Stimulated activated CD8-positive, alpha-beta memory T cell treated with anti-CD3 and anti-CD28 coated beads, Interleukin-4, amount 100 ng/mL, for 1 hour (primary cell): ENCODE measurements at places on chromosomes 4 and X.

DNA sequence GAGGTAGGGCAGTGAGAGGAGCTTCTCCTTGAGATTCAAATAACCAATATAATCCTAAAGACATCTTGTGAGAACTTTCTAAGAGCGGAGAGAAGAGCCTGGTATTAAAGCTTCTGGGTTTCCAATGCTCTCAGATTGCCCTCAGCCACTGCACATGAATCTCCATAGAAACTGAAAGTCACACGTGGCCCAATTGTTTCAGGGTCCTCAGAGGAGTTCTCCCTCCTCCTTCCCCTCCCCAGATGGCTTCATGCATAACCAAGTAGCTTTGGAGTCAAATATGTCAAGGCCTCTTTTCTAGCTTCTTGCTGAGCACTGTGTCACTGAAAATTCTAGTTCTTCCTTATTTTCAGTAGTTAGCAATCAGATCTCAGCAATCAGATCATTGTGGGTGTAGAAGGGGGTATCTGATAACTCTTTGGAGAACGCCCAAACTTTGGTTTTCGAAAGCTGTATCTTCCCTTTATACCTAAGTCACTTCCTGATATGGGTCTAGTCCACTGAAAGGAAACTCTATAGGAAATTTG is 2.2 kb downstream of the BTK start:
- no peak for DNase-seq

DNA sequence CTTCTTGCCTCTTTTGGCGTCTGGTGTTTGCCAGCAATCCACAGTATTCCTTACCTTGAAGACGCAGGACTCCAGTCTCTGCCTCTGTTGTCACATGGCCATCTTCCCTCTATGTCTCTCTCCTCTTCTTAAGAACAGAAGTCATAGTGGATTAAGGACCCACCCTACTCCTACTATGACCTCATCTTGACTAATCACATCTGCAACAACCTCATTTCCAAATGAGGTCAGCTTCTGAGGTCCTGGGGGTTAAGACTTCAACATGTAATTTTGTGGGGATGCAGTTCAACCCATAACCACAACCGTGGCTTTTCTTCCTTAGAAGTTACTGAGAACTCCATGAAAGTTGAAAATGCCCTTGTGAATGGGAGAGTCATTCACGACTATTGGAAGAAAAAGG is 23.3 kb downstream of the TLR8 start:
- DNase-seq, result no peak

DNA sequence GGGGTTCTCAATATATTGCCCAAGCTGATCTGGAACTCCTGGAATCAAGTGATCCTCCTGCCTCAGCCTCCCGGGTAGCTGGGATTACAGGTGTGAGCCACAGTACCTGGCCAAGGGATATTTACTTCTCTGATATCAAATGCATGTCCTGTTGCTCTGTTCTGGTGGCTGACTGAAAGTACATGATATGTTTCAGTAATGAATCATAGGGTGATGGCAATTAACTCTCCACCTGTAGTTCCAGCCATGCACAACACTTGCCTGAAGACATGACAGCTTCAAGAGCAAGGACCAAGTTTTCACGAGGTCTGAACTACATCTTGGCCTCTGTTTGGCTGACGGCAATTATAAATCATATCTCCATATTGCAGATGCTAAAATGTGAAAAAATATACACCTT is 9.1 kb downstream of the ZCCHC4 start:
- DNase-seq, result no peak

- DNase-seq, result no peak
These were observed 10.4 kb downstream of the SMPX start for GRCh38 chrX:21747558-21747957.

DNA sequence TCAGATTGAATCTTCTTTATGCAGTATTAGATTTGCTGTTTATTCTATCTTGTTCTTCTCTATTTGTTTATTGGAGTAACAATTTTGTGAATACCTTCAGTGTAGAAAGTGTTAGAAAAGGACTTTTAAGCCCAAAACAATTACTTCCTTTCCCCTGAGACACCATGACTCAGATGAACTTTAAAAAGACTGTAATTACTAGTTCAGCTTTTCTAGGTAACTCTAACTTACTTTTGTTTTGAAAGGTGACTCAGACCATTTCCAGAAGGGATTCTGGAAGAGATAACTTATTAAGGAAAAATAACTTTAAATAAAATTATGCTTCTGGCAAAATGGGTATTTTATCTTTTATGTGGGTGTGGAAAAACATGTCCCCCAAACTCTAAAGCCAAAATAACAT is 561.5 kb upstream of the PCDH10 start:
- no peak for DNase-seq

DNA sequence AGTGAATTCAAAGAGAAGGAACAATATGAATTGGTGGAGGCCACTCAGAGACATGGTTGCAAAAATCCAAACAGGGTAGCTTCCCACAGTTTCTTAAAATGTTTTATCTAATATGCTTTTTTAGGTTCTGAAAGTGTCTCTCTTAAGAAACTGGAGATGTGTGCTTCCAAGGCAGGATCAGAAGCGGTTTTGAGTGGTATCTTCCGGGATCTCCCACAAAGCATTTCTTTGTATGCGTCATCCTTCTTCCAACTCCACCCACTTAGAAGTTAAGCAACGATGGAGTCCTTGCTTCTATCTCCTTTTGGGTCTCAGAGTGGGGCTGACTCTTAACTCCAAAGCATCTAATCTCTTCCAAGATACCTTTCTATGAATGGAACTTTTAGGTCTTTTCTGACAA is 196.7 kb downstream of the MID1 start:
- no peak for DNase-seq

GRCh38 chr4:170091069-170091696 is 1.4 kb upstream of the AADAT start:
- DNase-seq, result no peak

DNA sequence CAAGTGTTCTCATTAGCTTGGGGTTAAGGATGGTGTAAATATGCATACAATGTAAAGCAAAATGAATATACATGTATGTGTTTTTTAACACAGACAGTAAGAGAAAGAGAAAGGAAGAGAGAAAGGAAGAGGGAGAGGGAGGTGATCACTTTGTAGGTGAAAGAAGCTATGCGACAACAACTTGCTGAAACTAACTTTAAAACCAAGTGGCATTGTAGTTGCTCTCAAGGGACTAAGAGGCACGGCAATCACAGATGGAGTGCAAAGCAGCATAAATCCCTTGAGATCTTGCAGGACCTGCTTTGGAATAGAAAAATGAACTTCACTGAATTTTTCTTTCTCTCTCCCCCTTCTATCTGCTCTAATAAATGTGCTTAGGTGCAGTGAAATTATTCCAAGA is 1665.0 kb upstream of the TENM3 start:
- DNase-seq, result no peak

GRCh38 chr4:87865288-87865687 is 32.5 kb downstream of the MEPE start:
- DNase-seq, result no peak

- DNase-seq, result no peak
These were observed 23.9 kb downstream of the PRDM8 start for GRCh38 chr4:80221161-80221560.

DNA sequence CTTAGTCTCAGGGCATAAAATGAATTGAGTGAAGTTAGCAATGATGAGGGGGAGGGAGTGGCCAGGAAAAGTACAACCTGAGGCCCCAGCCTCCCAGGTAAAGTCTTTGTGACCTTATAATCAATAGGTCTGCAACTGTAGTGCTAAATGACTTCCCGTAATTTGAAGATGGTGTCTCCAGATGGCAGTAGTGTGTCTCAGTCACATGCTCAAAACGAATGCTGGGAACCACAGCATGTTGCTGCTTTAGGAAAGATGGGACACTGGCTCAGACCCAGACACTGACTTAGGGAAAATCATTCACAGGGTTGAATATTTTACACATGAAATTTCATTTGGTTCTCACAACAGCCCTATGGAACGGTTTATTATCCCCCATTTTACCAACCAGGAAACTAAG is 10.3 kb downstream of the SRPX2 start:
- DNase-seq, result no peak

DNA sequence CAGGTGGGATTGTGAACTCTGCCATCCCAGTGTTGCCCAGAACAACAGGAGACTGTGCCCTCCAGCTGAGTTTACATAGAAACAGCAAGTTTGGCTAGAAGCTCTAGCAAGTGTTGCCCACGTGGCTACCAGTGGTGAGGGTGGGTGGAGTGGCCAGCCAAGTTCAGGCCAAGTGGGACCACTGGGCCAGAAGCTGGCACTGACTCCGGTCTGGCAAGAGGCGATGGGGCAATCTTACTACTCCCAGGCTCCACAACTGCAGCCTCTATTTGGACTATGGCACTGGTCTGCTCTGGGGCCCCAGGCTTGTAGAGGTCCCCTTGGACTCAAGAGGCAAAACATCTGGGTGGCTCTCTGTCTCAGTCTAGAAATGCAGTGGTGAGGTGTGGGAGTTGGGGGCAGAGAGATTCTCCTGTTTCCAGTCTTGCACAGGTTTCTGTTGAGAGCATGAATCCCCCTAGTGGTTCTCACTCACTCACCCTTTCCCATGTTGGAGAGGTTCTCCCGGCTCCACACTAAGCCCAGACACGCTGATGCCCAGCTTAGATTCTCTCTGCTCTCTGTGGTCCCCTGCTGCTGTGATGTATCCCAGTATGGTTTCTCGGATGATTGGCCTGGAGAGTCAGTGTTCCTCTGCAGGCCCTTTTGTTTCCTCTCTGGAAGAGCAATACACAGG is 615.3 kb downstream of the PDHA2 start:
- no peak for DNase-seq

DNA sequence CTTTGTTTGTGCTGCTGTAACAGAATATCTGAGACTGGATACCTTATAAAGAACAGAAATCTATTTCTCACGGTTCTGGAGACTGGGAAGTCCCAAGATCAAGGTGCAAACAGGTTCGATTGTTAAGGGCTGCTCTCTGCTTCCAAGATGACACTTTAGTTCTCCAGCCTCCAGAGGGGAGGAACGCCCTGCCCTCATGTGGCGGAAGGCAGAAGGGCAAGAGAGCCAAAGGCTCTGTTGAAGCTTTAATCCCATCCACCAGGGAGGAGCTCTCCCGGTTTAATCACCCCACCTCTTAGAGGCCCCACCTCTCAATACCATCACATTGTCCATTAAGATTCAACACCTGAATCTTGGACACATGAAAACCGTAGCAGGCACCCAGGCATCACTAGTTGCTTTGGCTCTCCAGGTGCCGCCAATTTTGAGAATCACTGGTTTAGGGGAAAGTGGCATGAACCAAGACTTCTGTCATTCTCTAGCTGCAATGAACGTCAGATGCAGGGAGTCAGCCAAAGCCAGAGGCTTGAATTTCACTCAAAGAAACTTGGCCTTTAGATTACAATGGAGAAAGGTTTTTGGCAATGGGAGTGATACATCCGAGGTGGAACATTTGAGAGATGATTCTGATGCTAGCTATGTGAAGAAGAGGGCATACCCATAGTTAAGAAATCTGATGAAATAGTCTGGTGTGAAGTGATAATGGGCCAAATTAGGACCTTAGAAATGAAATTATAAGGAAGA is 15.7 kb downstream of the FHL1 start:
- no peak for DNase-seq

DNA sequence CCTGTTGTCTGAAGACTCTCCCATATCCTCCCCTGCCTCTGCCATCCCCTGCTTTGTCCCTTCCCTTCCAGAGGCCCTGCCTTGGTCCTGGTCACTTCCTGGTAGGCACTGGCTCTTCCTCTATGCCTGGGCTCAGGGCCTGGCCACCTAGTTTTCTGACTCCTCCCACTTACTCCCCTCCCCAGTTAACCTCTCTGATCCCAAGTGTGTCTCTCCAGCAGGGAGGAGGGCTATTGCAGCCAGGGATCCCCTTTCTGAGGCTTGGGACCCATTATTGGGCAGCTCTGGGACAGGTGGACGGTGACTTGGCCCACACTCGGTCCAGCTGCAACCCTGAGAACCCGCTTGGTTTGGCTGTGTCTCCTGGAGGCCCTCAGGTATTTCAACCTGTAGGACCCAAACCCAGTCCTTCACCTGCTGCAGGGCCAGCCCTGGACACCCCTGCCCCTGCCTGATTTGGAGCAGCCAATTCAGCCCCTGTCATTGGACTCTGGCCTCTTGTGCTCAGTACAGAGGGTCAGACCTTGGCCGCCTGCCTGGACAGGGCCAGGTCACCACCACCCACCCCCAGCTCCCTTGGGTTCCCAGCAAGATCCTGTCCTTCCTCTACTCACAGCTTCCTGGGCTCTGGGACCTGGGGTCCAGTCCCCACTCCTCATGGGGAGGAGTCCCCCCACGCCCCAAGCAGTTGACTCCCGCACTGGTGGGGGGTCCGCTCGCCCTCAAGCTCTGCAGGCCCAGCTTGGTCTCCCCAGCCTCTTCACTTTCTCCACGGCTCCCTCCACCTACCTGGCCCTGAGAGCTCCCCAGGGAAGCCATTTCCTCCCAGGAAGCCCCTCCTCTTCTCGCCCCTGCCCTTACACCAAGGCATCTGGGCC is 1.1 kb upstream of the SH3BP2 start:
- no peak for DNase-seq

DNA sequence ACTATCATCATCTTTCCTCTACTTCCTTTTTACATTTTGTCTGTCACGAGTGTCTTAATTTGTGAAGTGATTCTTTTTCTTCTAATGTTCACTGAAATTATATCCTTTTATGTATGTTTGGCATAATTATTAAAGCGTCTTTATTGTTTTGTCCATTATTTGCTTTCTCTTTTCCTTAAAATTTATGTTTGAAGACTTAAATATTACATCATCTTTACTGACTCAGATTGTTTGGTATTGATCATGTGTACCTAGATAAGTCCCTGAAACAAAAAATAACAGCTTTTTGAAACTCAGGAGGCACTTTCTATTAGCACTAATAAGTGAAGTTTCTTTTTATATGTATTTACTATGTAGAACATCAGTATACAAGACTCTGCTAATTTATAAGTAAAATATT is 120.1 kb downstream of the RAP1GDS1 start:
- DNase-seq, result no peak

DNA sequence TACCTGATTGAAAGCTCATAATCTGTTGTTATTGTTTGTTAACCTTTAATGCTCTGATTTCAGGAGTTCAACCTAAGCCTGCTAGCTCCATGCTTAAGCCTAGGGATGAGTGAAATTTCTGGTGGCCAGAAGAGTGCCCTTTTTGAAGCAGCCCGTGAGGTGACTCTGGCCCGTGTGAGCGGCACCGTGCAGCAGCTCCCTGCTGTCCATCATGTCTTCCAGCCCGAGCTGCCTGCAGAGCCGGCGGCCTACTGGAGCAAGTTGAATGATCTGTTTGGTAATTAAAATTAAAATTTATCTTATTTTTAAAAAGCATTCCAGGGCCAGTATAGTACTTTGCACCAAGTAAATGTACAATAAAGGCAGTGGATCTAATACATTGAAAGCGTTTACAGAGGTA is 37.1 kb upstream of the MSANTD1 start:
- DNase-seq, result no peak

GRCh38 chrX:50963842-50964241 is 53.3 kb downstream of the BMP15 start:
- no peak for DNase-seq

DNA sequence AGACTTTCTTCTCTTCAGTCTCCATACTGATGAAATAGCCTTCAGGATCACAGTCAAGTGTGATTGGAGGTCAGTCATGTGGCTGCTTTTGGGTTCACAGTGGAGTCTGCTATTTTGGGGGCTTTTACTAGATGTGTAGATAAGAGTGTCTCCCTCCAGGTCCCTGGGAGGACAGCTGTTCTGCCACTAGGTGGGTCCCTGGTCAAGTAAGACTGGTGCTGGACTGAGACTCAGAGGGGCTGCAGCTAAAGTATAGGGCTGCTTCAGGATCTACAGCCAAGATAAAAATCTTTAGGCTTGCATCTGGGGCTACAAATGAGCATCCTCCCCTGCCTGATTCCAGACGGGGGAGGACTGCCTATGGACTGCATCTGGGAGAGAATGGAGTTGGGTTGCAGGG is 200.7 kb upstream of the ANKRD50 start:
- no peak for DNase-seq

- DNase-seq, result no peak
These were observed 102.6 kb upstream of the PRKX start for GRCh38 chrX:3815896-3816664.
